ENCODE measurements at places on chromosomes 5 and 9. TPM values are rescaled to one million over a fixed set of nuclear protein-coding genes. Genes with fewer than 3 reads are reported as not detected.

The DDX4 gene
- not detected for total RNA-seq

The ZNF474 gene
- total RNA-seq, result 0.29 TPM

The CATSPER3 gene
- total RNA-seq, result 1.0 TPM

The ACER2 gene
- total RNA-seq, result 3.4 TPM

The FOXI1 gene
- 0.69 TPM for total RNA-seq

The CNTLN gene
- total RNA-seq, result 5.4 TPM

The AGXT2 gene
- 6.6 TPM for total RNA-seq

The IL3 gene
- not detected for total RNA-seq

The DNM1 gene
- 135 TPM for total RNA-seq

The PTGS1 gene
- total RNA-seq, result 24.1 TPM

The SLC2A8 gene
- 25.0 TPM for total RNA-seq

The SOHLH1 gene
- total RNA-seq, result not detected

The CACNA1B gene
- 0.43 TPM for total RNA-seq

The MAPKAP1 gene
- 63.4 TPM for total RNA-seq

GRCh38 chr9:109026306-109026705, 13.0 kb upstream of the CTNNAL1 start:
- DNase-seq, result no peak

DNA sequence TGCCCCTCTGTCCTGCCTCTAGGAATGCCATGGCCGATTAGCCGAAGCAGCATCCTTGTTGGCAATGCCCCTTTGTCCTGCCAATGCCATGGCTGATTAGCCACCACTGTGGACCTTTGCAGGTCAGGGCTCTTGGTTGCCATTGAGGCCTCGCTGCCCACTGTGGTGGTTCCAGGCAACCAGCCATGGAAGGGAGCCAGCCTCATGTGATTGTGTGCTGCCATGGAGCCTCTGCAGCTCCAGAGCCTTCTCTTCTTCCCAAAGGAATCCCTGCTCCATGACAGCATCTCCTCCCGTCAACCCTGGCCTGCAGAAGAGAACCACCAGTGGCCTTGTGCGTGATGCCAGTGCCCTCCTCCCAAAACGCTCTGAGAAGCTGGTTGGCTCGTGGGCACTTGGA, 187.0 kb downstream of the CACNA1B start:
- DNase-seq, result no peak

GRCh38 chr5:72489536-72489935, 17.7 kb downstream of the ZNF366 start:
- no peak for DNase-seq

GRCh38 chr5:134905246-134905996, 490 bp downstream of the PCBD2 start:
- DNase-seq, result peak; percentile 61

GRCh38 chr9:26112724-26113123, 434.5 kb upstream of the TUSC1 start:
- no peak for DNase-seq

GRCh38 chr9:100911273-100911672, 117.3 kb upstream of the PLPPR1 start:
- DNase-seq, result no peak

DNA sequence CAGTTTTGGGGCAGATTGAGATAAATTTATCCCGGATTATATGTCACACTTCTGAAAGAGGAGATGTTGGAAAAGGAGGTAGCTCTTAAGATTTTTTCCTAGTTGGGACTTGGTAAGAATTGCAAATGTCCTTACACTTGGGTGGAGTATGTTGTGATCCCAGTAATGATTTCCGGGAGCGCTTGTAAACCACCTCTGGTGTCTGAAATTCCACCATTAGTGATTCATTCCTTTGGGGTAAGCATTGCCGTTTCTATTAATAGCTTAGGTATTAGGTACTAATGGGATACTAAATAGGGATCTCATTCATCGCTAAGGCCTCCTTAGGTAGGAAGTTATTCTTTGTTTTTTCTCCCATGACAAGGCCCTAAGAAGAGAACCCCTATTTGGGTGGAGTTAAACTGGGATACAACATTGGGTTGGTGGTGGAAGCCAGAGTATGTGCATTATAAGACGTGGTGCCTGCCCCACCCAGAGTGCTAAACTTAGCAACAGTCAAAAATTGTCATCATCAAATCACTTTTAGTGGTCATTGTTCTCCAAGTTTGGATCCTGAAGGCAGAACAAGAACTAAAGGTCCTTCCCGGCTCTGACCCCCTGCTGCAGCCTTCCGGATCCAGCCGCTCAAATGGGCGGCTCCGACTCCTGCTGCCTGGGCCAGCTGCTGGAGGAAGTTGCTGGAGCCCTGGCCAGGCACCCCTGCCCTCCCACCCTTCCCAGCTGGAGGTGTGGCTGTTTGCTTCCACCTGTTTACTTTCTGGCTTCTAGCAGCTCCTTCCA, 31.7 kb upstream of the DAB2IP start:
- peak; percentile 66 for DNase-seq

DNA sequence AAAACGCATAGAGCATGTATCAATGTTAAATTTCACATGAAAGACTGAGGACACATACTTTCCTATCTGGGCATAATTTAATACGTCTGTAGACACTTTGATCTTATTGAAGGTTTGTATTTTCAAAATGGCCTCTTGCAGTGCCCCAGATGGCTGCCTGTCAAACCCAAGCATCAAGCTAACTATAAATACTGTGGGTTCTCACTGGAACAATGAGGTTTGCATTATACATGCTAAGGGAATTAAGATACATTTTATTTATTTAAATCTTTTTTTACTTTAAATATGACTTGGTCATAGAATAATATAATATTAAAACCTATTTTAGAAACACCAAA, 702.9 kb upstream of the GRAMD2B start:
- DNase-seq, result no peak

- no peak for DNase-seq
Observed at GRCh38 chr5:115542651-115543364, 1.8 kb downstream of the FEM1C start.

DNA sequence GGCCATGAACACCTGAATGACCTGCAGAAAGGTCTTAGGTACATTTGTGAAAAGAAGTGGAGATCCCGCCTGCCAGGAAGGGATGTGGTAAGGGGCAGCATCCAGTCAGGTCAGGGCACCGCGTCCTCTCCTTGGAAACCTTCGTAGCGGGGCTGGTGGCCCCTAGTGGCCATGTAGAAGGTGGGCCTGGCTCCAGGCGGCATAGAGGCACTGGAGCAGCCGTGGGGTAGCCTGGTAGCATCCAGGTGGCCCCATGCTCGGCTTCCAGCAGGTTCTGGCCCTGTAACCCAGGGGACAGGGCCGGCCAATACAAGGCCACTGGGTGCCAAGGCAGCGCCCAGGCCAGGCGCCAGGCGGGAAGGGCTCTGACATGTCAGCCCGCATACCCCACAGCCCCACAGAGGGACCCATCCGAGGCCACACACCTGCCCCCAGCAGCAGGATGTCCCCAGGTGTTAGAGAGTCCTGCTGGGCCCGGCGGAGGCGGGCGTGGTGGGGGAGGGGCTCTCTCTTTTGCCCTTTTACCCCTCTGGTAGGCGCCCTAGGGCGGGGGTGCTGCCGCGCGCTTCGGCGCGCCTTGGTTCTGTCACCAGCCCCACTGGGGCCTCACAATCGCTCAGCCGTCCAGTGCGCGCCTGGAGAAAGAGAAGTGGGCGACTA, 58.3 kb upstream of the SPATA31E1 start:
- DNase-seq, result no peak

GRCh38 chr9:37026931-37027581, 7.0 kb downstream of the PAX5 start:
- DNase-seq, result no peak

GRCh38 chr9:96021551-96022444, 146.3 kb downstream of the ERCC6L2 start:
- DNase-seq, result no peak

DNA sequence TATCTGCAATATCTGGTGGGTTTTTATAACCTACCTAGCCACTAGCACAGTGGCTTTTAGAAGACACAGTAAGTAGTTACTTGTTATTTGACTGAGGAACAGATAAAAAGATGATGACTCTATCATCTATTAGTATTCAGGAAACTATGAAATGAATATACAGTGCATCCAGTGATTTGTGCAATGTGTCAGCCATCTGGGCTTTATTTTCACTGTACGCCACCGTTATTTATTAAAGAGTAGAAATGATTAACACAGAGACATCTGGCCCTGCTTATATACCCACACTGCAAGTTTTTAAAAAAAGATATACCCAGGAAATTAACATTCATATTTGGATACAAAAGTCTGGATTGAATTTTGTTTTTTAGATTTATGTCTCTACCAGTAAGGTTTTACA, 408.4 kb downstream of the PDE4D start:
- no peak for DNase-seq

DNA sequence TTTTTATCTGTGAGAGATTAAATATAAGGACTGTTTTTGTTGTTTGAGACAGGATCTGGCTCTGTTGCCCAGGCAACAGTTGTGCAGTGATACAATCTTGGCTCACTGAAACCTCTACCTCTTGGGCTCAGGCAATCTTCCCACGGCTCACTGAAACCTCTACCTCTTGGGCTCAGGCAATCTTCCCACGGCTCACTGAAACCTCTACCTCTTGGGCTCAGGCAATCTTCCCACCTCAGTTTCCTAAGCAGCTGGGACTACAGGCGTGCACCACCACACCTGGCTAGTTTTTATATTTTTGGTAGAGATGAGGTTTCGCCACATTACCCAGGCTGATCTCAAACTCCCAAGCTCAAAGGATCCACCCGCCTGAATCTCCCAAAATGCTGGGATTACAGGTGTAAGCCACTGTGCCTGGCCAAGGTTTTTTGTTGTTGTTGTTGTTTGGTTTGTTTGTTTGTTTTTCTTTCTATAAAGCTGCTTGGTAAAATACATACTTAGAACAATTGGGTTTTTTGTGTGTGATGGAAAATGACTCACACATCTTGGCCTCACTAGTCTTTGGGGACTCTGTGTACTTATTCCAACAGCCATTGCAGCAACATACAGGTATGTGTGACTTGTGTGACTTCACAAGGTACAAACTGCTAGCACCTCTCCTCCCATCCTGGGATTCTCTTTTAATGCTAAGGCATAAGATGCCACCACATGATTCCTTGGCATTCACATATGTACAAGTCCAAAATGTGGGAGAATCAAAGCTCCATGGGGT, 36.5 kb upstream of the RASA1 start:
- DNase-seq, result no peak

GRCh38 chr5:181114284-181114843, 16.6 kb downstream of the OR2V1 start:
- DNase-seq, result no peak

DNA sequence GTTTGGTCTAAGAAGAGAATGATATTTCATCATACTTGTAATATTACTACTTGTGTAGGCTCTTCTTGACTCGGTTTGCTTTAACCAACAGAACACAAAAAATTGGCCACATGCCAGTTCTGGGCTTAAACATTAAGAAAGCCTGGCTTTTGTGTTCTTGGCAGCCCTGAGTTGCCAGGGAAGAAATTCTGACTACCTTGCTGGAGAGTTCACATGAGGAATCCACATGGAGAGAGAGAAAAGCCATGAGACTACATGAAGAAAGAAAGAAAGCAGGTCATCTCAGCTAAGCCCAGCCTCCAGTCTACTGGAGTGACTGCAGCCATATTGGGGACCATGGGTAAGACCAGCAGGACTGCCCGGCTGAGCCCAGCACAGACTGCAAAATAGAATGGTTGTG, 524.8 kb downstream of the RAB3C start:
- peak; percentile 48 for DNase-seq

- DNase-seq, result no peak
Observed at GRCh38 chr5:131818001-131818724, 21.3 kb upstream of the FNIP1 start.

- DNase-seq, result no peak
Observed at GRCh38 chr5:169263591-169263990, 37.3 kb downstream of the SLIT3 start.

DNA sequence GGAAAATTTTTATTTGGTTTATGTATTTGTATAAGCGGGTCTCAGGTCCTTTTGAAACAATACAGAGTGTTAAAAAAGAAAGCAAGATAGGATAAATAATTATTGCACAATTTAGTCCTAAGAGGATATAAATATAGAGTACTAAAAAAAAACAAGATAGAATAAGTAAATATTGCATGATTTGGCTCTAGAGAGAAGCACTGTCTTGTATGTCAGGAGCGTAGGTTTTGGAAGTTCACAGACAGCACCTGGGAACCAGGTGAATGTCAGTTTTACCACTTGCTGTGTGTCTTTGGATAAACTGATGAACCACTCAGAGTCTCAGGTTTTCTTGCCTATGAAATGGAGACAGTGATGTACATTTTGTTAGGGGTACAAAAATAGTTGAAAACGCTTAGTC, 266.2 kb upstream of the ADAMTSL1 start:
- no peak for DNase-seq

DNA sequence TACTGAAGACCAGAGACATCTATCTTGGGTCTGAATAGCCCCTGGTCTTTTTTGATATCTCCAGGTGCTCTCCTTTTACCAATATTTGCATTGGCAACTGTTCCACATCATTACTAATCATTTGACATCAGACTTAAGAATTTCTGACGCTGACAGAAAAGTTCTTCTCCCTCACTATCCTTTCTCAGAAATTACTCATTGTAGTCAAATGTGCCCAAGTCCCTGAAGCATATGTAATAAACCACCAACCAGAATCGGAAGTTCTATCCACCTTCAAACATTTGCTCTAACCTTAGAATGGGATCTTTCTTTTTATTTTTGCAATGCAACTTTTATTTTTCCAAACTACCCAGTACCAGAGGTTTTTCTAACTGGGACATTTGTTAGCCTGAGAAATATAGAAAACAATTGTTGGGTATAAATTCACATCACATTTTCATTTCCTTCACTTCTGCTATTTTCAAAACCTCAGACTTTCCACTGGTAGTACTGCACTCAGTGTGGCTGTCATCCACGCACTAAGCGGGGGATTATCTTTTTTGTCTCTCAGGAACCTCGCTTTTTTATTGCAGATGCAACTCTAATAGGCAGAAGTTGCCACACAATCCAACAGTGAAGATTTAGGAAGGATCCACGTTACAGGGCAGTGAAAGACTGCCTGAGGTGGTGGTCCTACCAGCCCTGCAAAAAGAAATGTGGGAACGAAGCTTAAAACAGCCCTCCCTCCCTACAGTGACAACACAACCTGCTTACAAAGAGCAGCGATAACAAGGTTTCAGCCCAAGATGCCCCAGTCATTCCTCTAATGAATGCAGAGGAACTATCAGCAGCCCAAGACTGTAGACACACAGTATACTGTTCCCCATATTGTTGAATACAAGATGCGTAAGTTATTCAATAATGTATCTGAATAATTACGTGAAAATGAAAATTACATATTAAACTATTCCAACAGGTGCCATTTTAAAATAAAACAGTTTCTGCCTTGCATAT, 201.2 kb downstream of the EBF1 start:
- no peak for DNase-seq

GRCh38 chr5:140010798-140011197, 32.3 kb downstream of the NRG2 start:
- no peak for DNase-seq

DNA sequence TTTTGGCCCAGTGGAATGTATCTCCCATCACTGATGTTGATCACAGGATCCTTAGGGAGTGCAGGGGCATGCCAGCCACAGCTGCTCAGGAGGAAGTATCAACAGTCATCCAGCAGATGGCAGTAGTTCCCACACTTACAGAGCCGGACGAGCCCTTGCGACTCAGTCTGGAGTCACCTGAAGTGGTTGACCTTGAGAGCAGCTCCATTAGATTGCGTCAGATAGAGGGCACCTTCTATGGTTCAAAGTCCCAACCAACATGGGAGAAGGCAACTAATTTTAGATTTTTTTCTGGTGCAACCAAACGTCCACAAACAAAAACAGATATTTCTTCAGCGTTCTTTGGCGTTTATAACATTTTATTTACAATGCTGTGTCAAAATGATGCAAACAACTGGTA, 124.5 kb downstream of the EGFLAM start:
- peak; percentile 56 for DNase-seq

- no peak for DNase-seq
Observed at GRCh38 chr5:43316421-43316820, 3.2 kb upstream of the HMGCS1 start.
